Hematopoietic multipotent progenitor cell treated with erythropoietin and hydrocortisone succinate and interleukin-3 and kit ligand, for 4 days (in vitro differentiated cells): ENCODE measurements at places on chromosomes 1 and 21.
A peak's percentile ranks its signal among the peaks of the same experiment; 100 is the strongest.

DNA sequence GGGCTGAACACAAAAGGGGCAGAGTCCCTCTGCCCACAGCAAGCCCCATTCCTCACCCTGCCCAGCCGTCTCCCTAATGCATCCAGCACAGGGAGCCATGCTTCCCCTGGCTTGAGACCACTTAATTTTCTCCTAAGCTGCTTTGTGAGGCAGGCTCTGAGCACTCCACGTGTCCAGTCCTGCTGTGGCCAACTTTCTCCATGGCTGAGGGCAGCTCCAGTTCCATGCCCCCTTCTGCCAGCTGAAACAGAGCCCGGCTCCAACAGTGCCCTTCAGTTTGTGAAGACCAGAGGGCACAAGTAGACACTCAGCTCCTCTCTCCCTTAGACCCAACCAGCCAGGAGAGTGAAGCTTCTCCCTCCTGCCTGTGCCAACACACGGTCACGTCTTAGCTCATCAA lies 33.8 kb downstream of the PLEKHA6 start:
- no peak for DNase-seq

DNA sequence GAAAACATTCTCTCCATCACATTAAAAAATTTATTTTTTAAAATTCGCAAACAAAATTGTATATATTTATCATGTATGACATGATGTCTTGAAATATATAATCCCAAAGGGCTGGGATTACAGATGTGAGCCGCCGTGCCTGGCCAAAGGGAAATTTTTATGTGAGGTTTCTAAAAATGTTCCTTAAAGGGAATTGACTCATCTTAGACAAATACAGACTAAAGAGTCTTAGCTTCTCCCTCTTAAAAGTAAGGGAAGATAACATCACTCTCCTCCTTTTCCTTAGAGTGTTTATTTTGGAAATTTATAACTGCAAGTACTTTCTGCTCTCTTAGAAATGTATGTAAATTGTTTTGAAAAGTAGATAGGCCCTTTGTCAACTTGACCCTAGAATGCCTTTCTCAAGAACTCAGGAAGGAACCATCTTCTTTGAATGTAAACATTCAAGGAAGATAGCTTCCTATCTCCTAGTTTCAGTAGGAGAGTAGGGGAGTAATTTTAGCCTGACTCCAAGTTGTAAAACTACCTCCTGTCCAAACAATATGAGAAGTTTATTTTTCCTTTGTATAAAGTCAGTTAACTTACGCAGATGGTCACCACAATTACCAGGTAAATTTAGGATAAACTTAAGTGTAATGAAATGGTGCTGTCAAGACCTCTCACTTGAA lies 59.5 kb downstream of the C21orf91 start:
- DNase-seq = no peak

- DNase-seq = no peak
Measured at GRCh38 chr1:162699366-162699765, 67.1 kb downstream of the DDR2 start.

DNA sequence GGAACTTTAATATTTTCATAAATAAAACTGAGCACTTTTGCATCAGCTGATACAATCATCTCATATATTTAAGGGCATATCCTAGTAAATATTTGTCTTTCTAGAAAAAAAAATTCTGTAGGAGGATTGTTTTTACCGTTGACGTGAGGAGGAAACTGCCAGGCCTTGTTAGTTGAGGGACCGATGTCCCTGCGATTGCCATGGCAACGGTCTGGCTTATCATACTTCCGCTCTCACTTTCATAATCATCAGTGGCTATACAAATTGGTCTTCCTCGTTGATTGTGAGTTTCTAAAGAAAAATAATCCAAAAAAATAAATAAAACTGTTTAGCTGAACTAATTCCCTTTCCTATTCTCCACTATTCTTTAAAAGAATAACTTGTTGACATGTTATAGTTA lies 69.3 kb upstream of the ANGPTL3 start:
- peak; percentile 83 for DNase-seq

GRCh38 chr1:154351363-154352068 lies 26.2 kb downstream of the ATP8B2 start:
- DNase-seq = no peak

GRCh38 chr1:228000416-228000815 lies 6.4 kb upstream of the WNT3A start:
- no peak for DNase-seq

DNA sequence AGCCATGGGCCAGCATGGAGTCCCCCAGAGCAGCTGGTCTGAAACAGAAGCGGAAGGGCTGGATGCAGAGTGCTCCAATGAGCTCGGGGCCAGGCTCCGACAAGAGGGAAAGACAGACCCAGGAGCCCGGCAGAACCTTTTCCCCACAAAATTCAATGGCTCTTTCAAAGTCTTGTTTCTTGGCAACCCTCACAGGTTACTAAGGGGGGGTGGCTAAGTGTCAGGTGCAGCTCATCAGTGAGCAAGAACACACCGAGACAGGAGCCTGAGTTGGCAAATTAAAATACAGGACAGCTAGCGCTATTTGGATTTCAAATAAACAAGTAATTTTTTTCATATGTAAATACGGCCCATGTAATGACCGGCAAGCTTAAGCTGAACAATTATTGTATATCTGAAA lies 27.3 kb downstream of the PGBD5 start:
- no peak for DNase-seq

- DNase-seq = no peak
Measured at GRCh38 chr1:208681878-208682663, 437.9 kb upstream of the PLXNA2 start.

GRCh38 chr1:31617218-31617915 lies at the start of gene HCRTR1:
Gene HCRTR1, plus strand, starts transcription at chr1:31617689. Its CDS starts 1,504 bp downstream, at chr1:31619193.
- DNase-seq = no peak

DNA sequence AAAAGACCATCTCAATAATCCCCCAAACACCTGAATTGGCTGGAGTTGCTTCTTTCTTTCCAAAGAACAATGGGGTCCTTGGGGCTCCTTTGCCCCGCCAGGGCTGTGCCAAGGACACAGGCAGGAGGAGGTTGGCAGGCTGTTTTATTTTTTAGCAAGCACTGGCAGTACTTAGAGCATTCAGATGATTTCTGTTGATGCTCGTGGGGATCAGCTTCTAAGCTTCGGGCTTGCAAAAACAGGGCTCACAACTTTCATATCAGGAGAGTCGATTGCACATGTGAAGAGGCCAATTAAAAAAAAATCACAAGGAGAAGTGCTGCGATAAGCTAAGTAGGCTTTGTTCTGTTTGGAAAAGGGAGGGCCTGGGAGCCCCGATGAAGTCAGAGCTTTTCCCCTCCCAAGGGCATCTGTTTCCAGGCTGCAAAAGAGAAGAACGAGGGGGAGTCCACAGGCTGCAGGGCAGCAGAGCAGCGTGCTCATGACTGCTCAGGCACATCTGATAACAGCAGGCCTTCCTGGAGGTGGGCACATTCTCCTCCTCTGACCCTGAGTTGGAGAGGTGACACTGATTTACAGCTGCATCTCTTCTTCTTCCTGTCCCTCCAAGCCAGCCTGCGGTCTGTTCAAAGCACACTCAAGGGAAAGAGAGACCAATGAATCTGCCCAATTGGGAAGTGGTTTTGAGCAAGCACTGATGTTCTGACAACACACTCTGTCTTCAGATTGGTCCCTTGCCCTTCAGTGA lies 27.3 kb upstream of the BCAR3 start:
- DNase-seq = peak; percentile 58

DNA sequence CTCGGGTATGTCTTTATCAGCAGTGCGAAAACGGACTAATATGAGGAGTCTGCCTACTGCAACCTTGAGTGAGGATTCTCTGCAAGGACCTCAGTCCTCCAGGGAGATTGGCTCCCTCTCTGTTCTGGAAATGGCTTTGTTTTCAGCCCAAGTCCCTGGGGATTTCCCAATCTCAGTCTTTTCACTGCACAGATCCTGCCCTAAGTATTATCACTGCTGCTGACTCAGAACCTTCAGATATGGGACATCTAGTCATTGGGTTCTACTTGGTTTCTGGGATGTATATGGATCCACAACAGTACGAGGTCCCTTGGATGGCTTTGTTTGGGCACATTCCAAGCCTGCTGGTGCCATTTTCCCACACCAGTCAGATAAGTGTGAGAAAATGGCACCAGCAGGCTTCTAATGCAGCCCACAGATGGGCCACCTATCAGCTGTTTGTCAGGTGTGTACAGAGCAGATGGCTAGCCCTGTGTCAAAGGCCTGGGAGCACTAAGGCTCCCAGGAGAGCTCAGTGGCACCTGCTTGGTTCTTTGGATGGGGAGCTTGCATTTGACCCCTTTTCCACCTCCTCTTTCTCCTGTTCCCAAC lies 27.4 kb downstream of the ELF3 start:
- no peak for DNase-seq

DNA sequence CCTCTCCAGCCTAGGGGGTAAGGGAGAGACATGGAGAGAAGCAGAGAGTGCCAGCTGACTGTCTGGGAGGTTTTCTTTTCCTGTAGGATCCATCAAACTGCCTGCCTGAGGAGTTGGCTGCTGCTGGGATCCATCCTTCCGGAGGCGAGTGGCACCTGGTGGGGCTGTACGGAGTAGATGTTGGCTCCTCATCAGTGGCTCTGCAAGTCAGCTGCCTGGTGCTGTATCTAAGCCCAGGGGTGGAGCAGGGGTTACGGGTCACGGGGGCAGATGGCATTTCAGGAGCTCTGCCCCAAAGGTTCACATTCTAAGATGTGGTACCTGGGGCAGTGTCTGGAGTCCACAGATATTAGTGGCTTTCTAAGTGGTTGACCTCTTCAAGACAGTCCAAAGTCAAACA lies 128.0 kb downstream of the ACTL8 start:
- DNase-seq = no peak

GRCh38 chr1:228066891-228067654 lies 15.4 kb upstream of the ARF1 start:
- DNase-seq = no peak

GRCh38 chr1:109632671-109633346 lies 13.2 kb downstream of the AMPD2 start:
- no peak for DNase-seq

- DNase-seq = no peak
Measured at GRCh38 chr1:205257735-205258134, 30.0 kb downstream of the TMCC2 start.

DNA sequence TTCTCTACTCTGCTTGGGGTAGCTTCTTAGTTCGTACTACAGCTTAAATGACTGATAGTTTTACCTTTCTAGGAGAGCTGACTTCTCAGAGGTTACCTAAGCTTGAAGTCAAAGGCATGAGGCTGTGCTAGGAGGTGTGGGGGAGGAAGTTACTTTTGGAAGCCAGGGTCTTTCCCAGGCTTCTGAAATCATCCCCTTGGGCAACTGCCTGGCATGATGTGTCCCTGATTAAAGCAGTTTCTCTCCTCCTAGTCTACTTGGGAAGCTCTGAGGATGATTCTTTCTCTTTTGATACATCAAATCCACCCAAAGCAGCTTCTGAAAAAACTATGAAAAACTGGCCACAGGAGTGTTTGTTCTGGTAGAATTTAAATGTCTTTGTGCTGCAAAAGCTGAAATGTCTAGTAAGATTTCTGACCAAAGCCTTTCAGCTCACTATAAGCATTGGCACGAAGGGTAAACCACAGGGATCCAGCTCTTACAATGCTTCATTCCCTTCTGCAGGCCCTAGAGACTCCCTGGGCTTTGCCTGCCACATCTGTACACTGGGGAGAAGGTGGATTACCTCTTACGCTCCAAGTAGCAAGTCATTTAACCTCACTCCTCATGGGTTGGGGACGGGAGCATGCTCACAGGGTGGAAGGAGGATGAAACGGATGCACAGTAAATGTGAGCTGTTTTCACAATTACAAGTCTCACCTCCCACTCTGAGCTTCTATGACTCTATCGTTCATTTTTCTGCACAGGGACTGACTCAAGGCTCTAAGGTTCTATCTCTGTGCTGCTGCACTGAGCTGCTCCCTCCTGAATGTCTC lies 59.6 kb downstream of the RUNX1 start:
- no peak for DNase-seq

DNA sequence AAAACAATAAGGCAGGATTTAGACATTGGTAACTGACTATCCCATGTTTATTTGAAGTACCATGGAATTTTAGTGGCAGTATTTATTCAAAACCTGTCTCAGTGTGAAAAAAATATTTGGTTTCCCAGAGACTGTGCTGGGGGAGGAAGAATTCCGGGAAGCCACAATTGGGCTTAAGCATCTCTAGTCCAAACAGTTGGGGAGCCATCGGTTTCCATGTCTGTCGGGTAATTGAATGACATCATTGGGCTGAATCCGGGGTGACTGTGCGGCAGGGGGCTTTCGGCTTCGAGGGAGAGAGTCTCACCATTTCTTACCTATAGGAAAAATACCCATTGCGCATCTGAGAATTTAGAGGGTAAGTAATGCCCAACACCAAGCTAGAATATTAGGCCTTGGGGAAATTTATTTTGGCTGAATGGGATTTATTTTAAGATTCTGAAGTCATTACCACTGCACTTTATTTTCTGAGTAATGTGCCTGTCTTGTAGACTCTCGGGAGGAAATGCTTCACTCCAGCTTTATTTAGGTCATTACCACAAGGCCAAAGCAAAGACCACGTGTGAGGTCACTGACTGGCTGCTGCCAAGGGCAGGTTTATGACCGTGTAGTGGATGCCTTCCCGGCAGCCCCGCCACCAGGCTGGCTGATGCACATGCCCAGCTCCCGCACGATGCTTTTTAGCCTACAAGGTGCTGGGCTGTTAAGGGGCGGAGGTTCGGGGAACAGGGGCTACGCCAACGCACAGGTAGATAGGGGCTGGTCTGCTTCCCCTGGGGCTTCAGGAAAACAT lies 23.1 kb upstream of the UMODL1 start:
- DNase-seq = no peak

DNA sequence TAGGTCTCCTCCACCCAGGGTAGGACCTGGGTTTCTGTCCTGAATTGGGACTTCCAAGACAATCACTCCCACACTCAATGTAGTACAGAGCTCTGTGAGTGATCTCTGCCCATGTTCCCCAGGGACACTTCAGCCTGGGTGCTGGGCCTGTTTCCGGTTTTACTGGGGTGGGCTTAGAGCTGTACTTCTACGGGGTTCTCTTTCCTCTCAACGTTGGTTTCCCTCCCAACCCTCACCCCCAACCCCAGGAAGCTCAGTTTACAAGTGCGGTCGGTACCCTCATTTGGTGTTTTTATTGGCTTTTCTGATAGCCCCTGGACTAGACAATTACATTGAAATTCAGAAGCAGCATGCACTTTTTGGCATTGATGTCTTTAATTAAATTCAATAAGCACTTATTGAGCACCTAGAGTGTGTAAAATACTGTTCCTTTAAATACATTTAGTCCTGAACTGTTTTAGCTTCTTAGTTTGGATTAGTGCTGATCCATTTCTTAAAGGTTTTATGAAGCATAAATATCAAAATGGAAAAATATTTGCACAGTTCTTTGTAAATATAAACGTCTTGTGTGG lies 542 bp upstream of the XPR1 start:
- no peak for DNase-seq

GRCh38 chr1:218344814-218345672 lies at the start of gene TGFB2:
Gene TGFB2, plus strand, starts transcription at chr1:218345336. Its CDS starts 1,366 bp downstream, at chr1:218346702.
- peak; percentile 75 for DNase-seq

GRCh38 chr1:57423656-57424211 lies at the start of gene DAB1:
Gene DAB1, minus strand, starts transcription at chr1:57424060. Its CDS starts 133,030 bp downstream, at chr1:57291030.
- peak; percentile 8 for DNase-seq
